ENCODE measurements at places on chromosomes 11 and 22.
A peak's percentile ranks its signal among the peaks of the same experiment; 100 is the strongest.

GRCh38 chr11:8127447-8127846 lies 41.4 kb downstream of the RIC3 start:
- no peak for DNase-seq

DNA sequence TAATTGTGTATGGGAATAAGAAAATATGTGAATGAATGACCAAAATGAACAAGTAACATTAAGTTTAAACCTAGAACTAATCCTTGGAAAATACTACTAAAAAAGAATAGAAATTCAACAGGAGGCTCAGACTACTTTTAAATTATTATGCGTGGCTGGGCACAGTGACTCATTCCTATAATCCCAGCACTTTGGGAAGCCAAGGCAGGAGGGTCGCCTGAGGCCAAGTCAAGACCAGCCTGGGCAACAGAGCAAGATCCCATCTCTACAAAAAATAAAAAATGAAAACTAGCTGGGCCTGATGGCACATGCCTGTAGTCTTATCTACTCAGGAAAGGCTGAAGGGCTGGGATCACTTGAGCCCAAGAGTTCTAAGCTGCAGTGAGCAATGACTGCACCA lies 85.4 kb upstream of the CLNS1A start:
- no peak for DNase-seq

DNA sequence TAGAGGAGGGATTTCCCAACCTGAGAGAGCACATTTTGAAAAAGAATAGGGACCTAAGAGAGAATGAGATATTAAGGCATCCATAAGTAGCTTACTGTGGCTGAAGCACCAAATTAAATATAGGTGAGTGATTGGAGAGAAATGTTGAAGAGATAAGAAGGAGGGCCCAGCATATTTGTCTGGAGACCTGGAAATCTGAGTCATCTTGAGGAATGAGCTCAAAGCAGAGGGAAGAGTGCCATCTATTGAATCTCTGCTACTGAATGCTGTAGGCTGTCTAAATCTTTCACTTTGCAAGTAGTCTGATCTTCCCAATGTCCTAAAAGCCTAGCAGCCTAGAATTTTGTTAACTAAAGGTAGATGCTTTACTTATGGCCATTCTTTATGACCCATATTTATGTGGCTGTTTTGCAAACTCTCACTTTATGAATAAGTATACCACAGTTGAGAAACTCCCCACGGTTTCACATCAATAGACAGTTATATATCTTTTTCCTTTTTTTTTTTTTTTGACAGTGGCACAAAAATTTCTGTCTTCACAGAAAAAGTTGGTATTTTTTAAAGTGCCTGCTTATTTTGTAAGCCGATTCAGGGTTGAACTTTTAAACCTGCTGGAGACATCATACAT lies 2093.5 kb downstream of the LRRC4C start:
- DNase-seq, result peak; percentile 27

DNA sequence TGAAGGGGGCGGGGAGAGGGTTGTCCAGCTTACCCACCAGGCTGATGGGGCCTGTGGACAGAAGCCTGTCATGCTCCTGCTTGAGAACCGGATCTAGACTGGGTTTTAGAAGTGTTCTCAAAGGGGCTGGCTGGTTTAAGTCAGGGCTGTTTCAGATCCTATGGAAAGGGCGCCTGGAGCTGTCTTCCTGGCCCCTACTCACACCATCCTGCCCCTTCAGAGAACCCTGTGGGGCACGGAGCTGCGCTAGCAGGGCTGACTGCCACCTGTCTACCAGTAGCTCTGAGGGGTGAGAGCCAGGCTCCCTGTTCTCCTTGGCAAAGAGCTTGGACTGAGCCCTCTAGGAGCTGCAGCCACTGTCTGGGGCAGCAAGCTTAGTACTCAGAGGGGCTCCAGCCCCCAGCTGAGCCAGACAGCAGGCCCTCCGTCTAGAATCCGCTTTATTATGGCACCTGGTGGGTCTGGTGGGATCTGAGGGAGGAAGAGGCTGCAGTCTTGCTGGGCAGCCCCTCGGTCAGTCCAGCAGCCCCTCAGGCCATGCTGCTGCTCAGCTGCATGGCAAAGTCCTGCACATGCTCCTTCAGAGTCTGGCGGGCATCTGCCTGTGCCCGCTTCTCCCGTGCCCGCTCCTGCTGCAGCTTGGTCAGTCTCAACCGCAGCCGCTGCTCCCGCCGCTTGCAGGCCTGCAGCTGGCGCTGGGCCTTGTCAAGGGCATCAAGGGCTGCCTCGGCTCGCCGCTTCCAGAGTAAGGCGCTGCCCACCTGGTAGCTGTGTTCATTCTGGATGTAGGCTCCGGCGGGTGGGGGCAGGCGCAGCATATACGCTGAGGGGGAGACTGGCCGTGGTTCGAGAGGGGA lies 2.3 kb downstream of the THAP7 start:
- no peak for DNase-seq

DNA sequence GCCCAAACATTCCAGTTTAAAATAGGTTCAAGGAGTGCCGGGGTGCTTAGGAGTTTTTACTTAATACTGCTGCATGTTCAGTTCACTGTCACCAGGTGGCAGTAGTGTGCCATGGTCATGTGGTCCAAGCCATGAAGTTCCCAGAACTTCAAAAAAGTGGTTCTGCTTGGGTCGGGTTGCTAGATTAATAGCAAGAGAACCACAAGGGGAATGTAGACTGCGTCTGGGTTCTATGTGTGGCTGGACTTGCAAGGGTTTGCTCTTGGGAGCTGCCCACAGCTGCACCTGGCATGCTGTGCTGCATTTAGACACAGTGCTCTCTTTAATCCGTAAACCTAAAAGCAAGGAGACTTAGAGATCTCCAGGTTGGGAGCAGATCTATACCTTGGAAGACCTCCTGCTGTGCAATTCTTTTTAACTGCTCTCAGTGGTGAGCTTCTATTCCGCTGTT lies 6.5 kb upstream of the SPON1 start:
- DNase-seq, result peak; percentile 58

DNA sequence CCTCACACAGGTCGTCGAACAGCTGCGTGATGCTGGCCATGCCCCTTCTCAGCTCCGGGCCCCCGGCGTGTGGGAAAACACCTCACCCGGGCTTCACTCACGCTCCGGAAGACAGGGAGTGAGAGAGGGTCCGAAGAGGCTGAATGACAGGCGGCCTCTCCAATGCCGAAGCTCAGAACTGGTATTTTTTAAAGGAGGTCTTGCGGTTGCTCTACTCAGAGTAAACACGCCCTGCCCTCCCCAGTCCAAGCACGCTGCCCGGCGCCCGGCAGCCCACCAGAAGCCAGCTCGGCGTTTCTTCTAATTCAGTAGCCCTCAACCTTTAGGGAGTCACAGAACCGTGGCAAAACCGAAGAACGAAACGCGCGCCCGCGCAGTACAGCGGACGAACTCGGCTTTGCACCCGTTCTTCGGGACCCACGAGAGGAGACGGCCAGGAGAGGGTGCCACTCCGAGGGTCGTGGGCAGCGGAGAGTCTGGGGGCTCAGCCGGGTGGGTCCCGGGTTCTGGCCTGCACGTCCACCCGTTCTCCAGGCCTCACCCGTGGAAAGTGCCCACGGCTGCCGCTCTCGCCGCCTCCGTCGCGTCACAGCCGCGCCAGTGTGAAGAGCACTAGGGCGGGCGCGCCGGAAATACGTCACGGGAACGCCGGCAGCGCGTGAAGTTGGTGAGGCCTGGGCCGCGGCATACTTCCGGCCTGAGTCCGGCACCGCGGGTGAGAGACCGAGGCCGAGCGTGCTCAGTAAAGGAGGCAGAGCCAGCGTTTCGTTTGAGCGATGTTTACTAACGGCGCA lies at the start of gene TUBGCP6:
Gene TUBGCP6, minus strand, starts transcription at position 604 of the 794 bp plus-strand sequence. Its CDS starts 564 bp downstream, at position 40.
- DNase-seq, result peak; percentile 95

DNA sequence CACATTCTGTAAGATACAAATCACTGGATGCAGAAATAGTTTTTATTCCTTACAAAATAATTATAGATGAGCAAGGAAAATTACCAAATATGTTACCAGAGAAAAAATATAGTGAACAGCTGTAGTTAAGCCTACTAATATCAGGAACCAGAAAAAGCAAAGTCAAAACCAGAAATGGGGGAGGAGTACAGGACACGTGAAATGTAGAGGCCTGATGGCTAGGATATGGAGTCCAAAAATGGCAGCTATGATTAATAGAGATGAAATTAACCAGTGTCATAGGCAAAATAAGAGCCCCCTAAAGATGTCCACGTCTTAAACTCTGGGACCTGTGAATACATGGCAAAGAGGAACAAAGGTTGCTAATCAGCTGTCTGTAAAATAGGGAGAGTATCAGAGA lies 34.1 kb downstream of the MRE11 start:
- no peak for DNase-seq

DNA sequence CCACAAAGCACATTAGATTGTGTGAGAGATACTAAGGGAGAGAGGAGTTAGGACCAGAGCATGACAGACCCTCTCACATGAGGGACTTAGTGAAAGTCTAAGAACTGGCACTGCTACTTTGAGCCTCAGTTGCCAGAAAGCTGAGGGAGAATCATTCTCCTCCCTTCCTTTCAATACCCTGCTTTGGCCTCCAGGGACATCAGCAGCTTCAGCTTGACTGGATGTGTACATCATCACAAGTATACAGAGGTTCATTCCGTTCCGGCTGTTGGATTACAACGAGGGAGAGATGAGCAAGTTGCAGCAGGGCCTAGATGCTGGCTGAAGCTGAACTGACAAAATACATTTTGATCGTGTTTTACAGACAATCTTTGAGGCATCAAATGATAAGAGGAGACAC lies 15.7 kb upstream of the ANO5 start:
- no peak for DNase-seq

DNA sequence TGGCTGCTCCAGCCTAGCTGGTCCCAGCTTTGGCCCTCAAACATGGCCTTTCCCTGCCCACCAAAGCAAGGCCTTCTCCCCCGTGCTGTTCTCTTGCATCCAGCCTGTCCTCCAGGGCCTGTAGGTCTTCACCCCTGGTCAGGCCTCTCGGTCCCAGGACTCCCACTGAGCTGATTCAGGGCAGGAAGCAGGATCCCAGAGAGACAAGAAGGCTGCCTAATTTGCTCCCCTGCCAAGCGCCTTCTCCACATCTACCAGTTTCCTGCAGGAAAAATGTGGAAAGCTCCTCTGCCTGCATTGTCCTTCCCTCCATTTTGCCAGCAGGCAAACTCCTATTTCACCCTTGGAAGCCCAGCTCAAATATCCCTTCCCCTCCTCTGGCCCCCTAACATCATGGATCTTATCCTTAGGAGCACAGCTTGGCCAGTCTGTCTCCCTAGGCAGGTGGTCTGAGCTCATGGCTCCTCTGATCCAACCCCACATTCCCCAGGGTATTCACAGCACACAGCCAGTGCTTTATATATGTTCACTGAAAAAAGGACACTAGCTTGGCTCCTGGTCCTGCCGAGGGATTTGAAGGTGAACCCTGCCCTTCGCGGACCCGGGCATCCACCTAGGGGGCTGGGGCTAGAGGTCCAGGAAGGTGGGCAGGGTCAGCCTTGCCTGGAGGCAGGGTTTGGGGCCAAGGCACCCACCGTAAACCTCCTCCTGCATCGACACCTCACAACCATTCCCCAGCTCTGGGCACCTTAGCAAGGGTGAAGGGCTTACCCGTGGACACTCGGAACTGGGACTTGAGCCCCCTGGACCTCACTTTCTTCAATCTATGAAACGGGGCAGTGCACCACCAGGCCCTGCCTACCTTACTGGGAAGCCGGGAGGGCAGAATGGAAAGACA lies 968 bp downstream of the RHBDD3 start:
- peak; percentile 39 for DNase-seq

DNA sequence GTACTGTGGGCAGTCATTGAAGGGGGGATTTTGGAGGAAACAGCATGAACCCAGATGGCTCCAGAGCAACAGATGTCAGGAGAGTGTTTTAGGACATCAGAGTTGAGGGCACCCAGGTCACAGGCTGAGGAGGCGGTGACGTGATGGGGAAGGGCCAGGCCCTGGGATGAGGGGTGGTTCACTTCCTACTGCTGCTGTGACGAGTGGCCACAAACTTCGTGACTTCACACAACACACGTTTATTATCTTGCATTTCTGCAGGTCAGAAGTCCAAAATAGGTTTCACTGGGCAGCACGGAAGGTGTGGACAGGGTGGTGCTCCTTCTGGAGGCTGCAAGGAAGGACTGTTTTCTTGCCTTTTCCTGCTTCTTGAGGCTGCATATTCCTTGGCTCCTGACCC lies 77.7 kb upstream of the RAB1B start:
- no peak for DNase-seq

DNA sequence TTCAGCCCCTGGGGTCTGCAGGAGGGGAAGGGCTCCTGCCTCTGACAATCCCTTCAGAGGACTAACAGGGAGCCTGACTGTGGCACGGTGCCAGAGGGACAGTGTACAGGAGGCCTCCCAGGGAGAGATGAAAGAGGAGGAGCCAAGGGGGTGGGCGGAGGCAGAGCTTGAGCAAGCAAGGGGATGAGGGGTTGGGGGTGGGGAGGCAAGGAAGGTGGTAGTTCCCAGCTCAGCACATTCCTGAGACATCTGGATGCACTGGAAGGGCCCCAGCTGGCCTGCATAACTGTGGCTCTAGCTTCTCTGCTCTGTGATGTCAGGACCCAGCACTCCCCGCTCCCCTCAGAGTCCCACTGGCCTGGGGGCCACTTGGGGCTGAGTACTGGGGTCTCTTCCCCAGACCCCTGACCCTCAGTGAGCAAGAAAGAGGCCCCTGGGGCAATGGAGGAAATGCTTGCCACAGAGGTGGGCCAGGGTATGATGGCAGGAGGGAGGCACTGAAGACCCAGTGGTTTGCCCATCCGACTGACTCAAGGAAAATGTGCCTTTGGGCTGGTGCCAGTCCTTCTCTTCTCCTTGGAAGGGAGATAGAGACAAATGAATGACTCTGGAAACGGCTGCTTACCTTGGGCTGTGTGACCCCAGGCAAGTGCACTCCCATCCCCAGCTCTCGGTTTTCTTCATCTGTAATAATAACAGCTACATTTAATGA lies 13.3 kb downstream of the CREB3L1 start:
- DNase-seq, result peak; percentile 40

DNA sequence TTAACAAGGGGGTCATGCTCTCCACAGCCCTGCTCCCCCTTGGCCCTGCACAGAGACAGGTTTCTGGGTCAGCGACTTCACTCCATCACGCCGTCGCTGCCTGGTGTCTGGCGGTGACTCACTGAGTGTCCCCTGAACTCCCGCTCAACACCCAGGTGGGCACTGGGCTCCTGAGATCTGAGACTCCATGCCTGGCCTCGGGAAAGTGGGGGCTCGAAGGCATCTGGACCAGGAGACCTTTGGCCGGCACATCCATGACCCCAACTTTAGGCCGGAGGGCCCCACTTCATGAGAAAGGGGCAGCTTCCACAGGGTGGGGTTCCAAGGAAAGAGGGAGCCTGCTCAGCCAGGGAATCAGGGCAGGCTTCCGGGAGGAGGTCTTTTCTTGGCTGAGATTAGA lies 79.3 kb upstream of the PRR5 start:
- DNase-seq, result no peak

Measured in NB4 (cell line).